ENCODE measurements at places on chromosomes 4 and X.

DNA sequence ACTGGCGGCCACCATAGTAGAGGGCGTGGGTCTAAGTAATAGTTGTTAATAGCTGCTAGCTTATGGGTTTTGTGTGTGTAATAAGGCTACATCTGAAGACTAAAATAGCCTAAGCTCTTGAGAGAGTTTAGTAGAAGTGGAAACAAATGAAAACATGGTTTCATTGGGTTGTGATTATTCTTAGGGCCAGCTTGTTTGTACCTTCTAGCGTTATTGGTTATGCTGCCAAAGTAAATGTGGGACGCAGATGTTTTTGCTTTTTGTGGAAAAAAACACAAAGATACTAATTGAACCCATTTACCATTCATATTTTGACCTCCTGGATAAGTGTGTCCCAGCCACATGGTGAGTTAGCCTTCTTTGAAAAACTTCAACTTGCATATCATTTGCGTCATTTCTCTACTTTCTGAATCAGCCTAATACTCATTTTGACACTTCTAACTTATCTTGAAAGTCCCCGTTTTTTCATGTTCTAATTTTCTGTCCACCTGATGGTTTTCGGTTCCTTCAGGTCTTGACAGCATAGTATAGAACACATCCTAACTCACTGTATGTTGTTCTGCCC is 305.3 kb downstream of the FRMPD4 start:
- DNase-seq, result no peak

DNA sequence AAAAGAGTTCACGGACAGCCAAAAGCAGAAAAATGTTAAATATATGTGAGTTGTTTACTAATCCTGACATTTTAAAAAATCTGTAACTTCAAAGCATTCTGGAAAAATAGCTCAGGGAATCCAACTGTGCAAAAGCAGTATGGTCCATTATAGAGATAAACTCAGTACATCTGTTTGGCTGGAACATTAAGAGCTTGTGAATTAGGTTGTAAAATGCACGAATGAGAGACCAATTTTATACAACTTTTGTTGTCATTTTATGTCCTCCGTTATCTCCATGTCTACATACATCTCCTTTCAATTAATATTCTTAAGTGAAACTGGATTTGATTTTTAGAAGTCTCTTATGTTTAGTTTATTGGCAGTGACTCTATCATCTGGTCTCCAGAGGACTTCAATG is 367.0 kb upstream of the ATOH1 start:
- no peak for DNase-seq

- DNase-seq, result no peak
Observed at GRCh38 chrX:103107836-103108235, 14.9 kb upstream of the NXF3 start.

- DNase-seq, result no peak
Observed at GRCh38 chrX:50068893-50069292, 131.9 kb downstream of the AKAP4 start.
